ENCODE measurements at places on chromosomes 11 and 22.

- DNase-seq: peak; percentile 13
Observed at GRCh38 chr11:134252346-134253187, 585 bp downstream of the THYN1 start.

DNA sequence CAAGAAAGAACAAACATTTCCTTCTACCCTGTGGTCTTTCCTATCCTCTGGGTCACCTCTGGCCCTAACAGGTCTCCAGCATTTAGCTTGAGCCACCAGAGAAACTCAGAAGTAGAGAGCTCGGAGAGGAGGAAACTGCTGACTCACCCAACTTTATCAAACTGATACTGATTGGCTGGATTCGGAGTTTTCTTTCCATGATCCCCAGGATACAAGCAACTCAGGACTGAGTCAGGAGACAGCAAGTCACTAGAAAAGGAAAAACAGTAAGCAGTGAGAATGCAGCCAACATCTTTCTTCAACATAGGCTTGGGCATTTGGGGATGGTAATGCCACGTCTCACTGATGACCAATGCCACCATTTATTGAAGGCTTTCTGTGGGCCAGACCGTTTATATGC, 32.7 kb downstream of the THOC5 start:
- no peak for DNase-seq

DNA sequence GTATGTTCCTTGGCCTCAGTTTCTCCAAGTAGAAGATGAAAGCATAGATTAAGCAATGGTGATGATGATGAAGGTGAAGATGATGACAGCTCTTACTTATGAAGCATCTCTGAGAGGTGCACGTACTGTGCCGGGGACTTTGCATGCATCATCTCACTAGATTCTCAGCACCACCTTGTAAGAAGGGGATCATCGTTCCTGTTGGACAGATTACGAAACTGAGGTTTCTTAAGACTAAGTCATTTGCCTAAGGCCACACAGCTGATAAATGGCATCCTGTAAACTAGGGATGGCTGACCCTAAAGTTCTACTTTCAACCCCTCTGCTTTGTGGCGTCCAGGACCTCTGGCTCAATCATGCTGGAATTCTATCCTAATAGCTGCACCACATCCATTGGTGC, 8.7 kb downstream of the MS4A15 start:
- no peak for DNase-seq

GRCh38 chr22:40547729-40548143, 88.8 kb downstream of the MRTFA start:
- no peak for DNase-seq

- DNase-seq: no peak
Observed at GRCh38 chr11:132409573-132410355, 1039.3 kb downstream of the NTM start.

- DNase-seq: no peak
Observed at GRCh38 chr22:27885977-27886842, 32.8 kb downstream of the PITPNB start.

DNA sequence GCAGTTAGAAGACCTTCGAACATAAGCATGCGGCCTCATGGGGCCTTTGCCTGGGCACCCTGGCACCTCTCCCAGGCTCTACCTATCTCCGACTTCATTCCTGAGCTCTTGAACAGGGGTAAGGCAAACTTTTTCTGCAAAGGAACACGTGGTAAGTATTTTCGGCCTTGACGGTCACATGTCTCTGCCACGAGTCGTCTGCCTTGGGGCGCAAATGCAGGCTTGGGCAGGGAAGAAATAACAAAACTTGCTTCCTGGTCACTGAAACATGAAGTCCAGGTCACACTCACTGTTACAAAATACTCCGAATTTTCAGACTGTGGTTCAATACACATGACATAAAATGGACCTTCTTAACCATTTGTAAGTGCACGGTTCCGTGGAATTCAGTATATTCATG, 3.4 kb upstream of the ASCL2 start:
- DNase-seq: no peak

DNA sequence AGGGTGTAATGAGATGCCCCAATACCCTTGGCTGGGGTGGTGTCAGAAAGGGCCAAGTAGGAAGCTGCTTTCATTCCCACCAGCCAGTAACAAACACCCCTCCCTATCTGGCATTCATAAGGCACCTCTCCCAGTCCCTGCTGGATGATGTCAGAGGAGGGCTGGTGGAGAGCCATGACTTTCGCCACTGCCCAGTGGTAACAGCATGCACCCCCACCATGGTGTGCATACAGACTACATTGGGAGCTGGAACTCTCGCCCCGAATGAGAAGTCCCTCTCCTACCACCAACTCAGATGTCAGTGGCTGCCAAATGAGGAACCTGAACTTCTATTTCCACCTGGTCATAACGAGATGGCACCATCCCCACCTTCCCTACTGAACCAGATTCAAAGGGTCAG, 73.3 kb downstream of the SGSM3 start:
- DNase-seq: no peak

DNA sequence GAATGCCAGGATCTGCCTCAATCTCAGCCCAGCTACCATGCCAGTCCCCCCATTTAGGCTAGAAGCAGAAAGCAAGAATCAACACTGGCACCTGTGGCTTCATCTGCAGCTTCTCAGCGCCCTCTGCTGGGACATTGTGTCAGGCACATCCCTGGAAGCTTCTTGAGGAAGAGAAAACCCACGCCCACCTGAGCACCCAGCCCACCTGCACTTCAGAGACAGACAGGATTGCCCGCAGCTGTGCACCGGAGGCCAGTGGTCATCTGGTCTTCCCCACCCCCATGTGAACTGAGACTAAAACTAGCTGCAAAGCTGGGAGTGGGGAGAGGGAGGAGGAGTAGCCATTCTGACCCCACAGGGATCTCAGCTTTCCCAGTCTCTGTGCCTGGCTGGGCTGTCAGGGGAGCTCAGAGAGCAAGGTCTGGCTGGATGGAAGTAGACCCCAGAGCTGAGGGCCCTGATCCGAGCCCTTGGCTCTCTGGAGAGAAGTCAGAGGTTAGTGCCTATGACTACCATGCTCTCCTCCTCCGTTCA, 66.8 kb downstream of the FEZ1 start:
- no peak for DNase-seq

GRCh38 chr22:35952576-35952975, 76.0 kb downstream of the RBFOX2 start:
- no peak for DNase-seq

DNA sequence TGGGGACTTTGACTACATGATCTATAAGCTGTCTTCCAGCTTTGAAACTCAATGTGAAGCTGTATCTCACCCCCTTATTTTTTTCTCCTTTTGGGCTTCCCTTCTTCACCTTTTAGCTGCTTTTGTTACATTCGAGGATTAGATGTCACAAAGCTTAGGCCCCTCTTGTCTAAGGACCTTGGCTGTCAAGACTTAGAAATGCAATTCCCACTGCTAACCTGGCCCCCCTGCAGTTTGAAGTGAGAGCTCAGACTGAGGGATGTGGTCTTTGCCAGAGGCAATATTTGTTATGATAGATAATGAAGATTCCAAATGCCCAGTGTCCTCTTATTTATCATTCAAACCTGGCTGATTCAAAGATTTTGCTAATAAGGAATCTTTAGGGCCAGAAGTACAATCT, 128.3 kb downstream of the ARL14EP start:
- DNase-seq: no peak

DNA sequence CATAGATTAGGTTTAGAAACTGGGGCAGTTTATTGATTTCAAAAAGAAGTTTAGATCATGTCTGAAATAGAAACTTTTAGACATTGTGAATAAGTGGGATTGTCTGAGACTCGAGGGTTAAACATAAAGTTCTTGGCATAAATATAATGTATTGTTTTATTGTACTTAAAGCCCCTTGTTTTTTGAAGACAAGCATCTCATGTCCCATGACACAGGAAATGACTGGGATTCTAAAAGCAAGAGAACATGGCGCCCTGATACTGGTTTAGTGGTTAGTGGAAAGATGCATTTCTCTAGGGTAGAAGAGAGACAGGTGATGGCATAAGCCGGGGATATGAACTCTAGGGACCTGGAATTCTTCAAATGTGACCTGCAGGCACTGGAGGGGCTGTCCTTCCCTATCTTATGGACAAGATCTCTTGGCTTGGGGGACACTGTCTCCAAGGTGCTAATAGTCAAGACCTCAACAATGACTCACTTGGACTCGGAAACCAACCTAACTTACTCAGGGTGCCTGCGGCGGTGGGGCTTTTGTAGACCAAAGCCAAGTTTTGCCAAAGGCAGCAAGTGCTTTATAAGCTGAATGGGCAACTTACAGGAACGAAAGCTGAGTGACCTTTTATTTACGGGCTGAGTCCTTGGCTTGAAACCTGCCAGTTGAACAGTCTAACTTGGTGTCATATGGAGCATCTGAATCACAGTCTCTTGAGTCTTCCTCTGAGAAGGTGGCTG, 48.2 kb downstream of the UBASH3B start:
- no peak for DNase-seq

Data from stimulated activated CD8-positive, alpha-beta memory T cell treated with anti-CD3 and anti-CD28 coated beads, Interleukin-15, amount 100 ng/mL, for 24 hours (primary cell).